ENCODE measurements at places on chromosomes 11 and 22.

GRCh38 chr11:64869571-64870175 lies 8.7 kb downstream of the EHD1 start:
- DNase-seq = no peak

GRCh38 chr11:3148990-3149851 lies 15.9 kb downstream of the OSBPL5 start:
- DNase-seq = no peak

- DNase-seq = no peak
These were observed 27.7 kb downstream of the CACNA1I start for GRCh38 chr22:39598017-39598965.

GRCh38 chr22:29320546-29320945 lies 5.0 kb upstream of the RASL10A start:
- DNase-seq = no peak

Data from spinal cord (tissue), 10 donors.